ENCODE measurements at places on chromosomes 12 and 14.

GRCh38 chr12:5204271-5204670 lies 160.6 kb downstream of the KCNA5 start:
- no peak for DNase-seq

DNA sequence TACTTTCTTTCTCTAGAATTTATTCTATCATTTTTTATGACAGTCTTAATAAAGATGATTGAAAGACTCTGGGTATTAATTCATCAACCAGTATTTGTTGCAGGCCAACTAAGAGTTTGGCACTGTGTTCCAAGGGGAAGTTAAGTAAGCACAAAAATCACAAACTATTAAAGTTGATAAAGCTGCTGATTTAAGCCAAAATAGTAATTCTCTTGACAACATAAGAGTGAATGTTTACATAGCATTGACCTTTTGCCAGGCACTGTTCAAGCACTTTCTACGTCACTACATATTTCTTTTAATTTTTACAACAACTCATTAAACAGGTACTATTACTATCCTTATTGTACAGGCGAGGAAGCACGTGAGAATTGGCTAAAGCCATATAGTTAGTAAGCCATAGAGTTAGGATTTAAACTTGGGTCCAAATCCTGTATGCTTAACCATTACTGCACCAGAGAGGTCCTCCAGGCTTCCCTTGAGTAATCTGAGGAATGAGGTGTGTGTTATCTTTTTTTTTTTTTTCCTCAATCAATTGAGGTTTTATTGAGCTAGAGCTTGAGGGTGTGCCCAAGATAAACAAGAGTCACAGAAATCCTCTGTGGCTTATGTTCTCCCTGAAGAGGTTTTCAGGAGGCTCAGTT lies 1009.6 kb downstream of the DIO2 start:
- DNase-seq: no peak

DNA sequence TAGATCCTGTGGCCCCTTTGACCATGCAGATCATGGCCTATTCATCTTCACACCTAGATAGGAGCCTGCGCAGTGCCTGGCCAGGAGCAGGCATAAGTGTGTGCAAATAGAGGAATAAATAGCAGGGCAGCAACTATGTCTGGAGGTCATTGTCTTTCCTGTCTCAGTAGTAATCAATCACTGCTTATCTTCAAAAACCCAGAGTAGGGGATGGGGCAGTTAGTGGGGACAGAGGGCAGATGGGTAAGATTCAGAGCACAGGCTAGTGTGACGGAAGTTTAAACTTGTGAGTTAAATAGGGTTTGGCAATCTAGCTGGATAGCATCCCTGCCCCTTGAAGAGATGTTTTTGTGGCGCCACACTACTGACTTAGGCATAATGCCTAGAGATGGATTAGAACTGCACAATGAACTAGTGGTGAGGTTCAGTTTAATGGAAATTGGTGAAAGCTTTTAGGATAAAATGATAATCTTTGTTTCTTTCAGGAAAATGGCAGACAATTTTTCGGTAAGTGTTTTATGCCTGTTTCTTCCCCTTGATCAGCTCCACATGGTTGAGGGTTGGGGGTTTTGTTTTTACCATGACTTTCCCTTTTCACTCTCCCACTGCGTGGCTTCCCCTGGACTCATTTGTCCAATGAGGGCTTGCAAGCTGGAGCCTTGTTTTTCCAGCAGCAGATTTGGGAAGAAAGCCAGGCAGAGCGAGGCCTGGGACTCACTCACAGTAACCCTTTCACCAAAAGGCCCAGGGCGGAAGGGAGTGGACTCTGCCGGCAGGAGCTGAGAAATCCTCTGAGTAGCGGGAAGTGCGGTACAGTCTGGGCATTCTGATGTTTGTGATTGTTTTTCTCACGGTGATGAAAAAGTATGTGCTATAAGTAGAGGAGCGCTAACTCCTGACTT lies 8.1 kb downstream of the LGALS3 start:
- peak; percentile 71 for DNase-seq

DNA sequence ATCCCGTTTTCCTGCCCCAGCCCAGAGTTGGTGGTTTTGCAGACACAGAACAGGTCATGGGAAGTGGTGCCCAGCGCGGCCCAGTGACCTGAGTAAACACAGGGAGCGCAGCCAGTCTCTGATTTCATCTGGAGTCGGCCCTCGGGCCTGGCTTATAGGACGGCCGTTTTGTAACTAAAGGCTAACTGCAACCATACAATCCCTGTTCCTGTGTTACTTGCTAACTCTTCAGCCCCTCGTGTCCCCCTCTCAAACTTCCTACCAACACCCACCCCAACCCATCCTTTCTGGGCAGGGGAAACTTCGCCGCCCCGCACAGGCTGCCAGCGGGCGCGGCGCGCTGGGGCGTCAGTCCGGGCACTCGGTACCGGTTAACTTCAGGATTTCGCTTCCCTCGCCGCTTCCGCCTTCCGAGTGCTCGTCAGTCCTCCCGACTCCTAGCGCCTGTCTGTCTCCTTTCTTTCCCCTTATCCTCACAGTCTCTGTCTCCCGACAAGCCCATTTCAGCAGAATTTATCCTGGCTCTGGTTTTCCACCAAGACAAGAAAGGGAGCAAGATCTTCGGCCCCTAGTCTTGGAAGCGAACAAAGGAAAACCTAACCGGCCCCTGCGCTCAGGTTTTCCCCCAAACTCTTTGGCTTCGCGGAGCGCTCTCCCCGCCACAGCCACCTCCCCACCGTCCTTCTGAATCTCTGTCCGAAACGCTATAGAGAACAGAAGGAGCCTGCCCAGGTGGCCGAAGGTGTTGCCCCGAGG lies 2.0 kb downstream of the SIX1 start:
- no peak for DNase-seq

GRCh38 chr14:105069871-105070759 lies 4.9 kb upstream of the GPR132 start:
- DNase-seq: no peak
